Smooth muscle cell of the umbilical artery (primary cell): ENCODE measurements at places on chromosomes 4 and X. TPM values are rescaled to one million over a fixed set of nuclear protein-coding genes. Genes with fewer than 3 reads are reported as not detected.

BTK gene
- not detected in 2 replicates for total RNA-seq

PRDM8 gene
- total RNA-seq = 11.9 and 40.7 TPM in 2 replicates

CPXCR1 gene
- total RNA-seq = not detected in 2 replicates

F9 gene
- not detected in 2 replicates for total RNA-seq

TRIML2 gene
- 0.14 TPM in 1 of 2 replicates, not detected in the other for total RNA-seq

GAGE12J gene
- not detected in 2 replicates for total RNA-seq

PABPC1L2B gene
- not detected in 2 replicates for total RNA-seq

OTC gene
- not detected in 2 replicates for total RNA-seq

RPL9 gene
- 816 and 2,873 TPM in 2 replicates for total RNA-seq

VBP1 gene
- total RNA-seq = 60.9 and 79.1 TPM in 2 replicates

TREX2 gene
- 0.18 and 1.8 TPM in 2 replicates for total RNA-seq

CTAG1B gene
- total RNA-seq = not detected in 2 replicates

IQCM gene
- not detected in 2 replicates for total RNA-seq

FAM184B gene
- 0.05 TPM in 1 of 2 replicates, not detected in the other for total RNA-seq

SCML2 gene
- total RNA-seq = 0.59 and 1.3 TPM in 2 replicates

UGT2B7 gene
- 0.23 and 2.4 TPM in 2 replicates for total RNA-seq

NLGN3 gene
- total RNA-seq = under 0.01 and 0.23 TPM in 2 replicates

CD38 gene
- total RNA-seq = under 0.01 TPM in 1 of 2 replicates, not detected in the other
